ENCODE measurements at places on chromosomes 4 and X.
A peak's percentile ranks its signal among the peaks of the same experiment; 100 is the strongest.

DNA sequence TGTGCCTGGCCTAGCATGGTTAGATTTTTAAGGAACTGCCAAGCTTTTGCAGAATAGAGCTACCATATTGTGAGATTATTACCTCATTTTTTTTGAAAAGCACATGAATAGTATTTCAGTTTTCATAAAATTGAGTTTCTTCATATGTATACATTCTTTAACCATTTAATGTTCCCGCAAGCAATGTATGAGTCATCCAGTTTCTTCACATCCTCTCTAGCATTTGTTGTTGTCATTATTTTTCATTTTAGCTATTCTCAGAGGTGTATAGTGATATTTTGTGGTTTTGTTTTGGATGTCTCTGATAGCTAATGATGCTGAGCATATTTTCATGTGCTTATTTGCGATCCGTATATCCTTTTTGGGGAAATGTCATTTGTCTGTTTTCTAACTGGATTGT lies 74.9 kb downstream of the GLUD2 start:
- DNase-seq = no peak

DNA sequence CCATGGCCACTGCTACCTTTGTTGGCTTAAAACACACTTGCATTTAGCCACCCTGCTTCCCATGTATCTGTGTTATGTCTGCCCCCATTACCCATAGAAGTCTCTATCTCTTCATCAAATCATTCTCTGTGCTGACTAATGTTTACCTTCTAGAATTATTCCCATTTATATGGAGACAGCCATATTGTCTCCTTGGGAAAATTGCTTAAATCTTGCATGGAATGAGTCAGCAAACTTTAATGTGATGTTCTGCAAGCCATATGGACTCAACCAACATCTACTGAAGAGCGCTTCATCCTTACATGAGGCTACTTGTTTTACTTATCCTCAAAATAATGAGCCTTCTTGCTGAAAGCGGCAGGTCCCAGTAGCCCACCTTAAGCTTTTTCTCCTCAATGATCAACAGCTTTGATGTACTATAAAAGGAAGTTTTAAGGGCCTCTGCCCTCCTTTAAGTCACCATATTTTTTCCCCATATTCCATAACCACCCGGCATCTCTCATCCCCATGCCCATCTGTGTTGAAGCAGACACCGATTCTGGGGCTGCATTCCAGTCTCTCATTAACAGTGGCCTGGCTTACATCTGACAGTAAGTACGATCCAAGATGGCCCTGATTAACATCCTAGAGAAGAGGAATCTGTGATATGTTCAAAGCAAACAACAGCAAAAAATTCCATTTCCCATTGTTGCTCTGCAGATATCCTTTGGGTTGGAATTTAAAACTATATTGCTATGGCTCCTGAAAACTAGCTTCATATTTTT lies 130.4 kb downstream of the ARHGAP6 start:
- no peak for DNase-seq

DNA sequence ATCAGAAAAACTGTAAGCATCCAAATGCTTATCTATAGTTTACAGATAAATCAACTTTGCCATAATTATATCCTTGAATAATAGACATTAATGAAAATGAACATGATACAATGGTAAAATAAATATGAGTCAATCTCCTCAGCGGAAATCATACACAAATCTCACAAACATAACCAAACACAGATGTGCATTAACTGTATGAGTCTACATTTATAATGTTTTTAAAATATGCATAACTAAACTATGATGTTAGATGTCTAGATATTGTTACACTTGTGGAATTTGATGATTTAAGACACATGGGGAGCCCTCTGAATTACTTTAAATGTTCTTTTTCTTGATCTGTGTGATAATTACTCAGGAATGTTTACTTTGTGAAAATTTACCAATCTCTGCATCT lies 951.2 kb downstream of the TECRL start:
- DNase-seq = no peak

GRCh38 chr4:86679441-86679840 lies 85.3 kb downstream of the PTPN13 start:
- DNase-seq = no peak

DNA sequence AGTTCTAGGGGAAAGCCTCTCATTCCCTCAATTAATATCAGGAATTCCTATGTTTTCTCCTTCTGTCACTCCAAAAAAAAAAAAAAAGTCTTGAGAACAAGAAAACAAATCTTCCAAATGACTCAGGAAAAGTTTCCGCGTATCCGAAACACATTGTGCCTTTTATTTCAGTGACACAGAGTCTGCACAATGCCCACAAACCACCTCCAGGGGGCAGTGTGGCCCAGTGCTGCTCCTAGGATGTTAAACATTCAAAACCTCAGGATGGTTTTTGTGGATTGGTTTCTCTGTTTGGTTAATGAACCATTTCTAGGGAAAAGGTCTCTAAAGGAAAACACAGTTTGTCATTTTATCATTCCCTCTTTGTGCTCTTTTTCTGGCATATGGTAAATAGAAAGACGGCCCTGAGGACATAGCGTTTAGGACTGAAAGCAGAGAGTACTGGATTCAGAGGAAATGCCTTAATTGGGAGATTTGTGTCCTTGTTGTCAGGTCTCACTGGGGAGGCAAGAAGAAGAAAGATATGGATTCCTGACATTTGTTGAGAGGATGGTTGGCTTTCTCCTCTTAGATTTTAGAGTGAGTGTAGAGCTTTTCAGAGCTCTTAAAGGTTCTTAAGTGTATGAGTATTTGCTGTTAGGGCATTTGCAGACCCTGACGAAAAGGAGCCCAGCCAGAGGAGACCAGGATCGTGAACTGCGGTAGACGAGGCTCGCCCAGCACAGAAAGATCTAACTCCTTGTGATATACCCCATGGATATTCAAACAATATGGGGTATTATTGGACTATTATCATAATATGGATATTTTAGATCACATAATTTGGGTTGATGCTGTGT lies 65.7 kb upstream of the MAP9 start:
- peak; percentile 68 for DNase-seq

All from putamen (tissue), 1 donor.